Muscle of leg (tissue), 16 donors: ENCODE measurements at places on chromosomes 1 and 21. TPM values are rescaled to one million over a fixed set of nuclear protein-coding genes. Genes with fewer than 3 reads are reported as not detected.

GRCh38 chr1:27491748-27492700 is 2.1 kb upstream of the WASF2 start:
- DNase-seq = peak; percentile 80

- peak; percentile 85 for DNase-seq
Measured at GRCh38 chr1:7752512-7753417, 18.3 kb upstream of the VAMP3 start.

GRCh38 chr1:151577173-151577572 is 34.7 kb upstream of the SNX27 start:
- no peak for DNase-seq

DNA sequence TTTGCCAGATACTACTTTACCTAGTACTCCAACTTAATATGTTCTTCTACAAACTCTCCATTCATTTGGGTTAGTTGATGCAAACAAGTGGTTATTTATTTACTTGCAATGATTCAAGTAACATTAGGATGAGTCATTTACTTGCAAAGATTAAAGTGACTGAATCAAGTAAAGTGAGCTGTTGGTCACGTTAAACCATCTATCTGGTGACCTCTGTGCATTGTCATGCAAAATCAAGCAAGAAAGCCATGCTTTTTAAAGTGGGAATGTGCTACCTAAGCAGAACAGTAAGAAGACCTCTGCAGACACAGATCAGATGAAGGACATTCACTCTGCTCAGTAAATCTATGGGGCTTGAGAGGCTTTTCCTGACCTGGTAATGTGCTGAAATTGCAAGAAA is 254.7 kb downstream of the LRRIQ3 start:
- no peak for DNase-seq

DNA sequence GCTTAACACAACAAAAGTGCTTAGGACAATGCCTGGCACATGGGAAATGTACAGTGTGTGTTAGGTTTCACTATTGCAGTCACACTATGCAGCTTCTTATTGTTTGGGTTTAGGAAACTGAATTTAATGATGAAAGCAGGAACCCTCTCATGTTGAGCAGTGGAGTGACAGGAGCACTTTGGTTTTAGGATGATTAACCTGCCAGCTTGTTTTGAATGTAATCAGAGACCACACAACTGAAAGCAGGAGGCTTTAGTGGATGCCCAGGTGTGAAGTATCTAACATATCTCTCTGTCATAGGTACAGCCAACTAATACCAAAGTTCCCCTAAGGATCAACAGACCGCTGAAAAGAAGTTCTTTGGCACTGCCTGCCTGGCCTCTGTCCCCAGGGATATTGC is 406.9 kb upstream of the USP24 start:
- no peak for DNase-seq

- peak; percentile 2 for DNase-seq
Measured at GRCh38 chr1:1083416-1084371, 9.6 kb upstream of the RNF223 start.

Gene CLCC1
- 32.2 TPM for total RNA-seq

Gene MAP3K7CL
- total RNA-seq = 53.5 TPM

Gene NDUFV3
- total RNA-seq = 33.3 TPM
